ENCODE measurements at places on chromosomes 3 and 15. TPM values are rescaled to one million over a fixed set of nuclear protein-coding genes. Genes with fewer than 3 reads are reported as not detected.

The ACP3 gene
- total RNA-seq = 0.30 TPM

The GOLGA8S gene
- 0.07 TPM for total RNA-seq

The SIDT1 gene
- 0.44 TPM for total RNA-seq

The LMAN1L gene
- total RNA-seq = not detected

The SCAMP5 gene
- 6.3 TPM for total RNA-seq

The GUCA1C gene
- not detected for total RNA-seq

DNA sequence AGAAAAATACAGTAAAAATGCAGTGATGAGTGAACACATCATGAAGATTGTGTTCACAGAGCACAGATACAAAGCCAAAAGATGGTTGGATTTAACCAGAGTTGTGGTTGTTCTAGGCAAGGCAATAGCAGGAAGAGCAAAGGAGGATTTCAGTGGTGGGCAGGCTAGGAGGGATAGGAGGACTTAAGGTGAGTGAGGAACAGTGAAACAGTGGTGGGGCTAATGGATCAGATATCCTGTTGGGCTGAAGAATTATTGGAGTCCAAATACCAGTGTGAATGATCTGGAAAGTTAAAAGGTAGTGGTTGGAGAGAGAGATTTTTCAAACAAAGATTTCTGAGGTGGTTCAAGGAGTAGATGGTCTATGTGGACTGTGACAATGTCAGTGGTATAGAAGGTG lies 108.3 kb downstream of the B3GALNT1 start:
- H3K27ac ChIP-seq = no peak overlapping the region
- DNase-seq = no peak
- no peaks in the 10 kb centered on the region for H3K36me3 ChIP-seq
- H3K27me3 ChIP-seq = no peaks in the 10 kb centered on the region
- no peak overlapping the region for H3K4me3 ChIP-seq

DNA sequence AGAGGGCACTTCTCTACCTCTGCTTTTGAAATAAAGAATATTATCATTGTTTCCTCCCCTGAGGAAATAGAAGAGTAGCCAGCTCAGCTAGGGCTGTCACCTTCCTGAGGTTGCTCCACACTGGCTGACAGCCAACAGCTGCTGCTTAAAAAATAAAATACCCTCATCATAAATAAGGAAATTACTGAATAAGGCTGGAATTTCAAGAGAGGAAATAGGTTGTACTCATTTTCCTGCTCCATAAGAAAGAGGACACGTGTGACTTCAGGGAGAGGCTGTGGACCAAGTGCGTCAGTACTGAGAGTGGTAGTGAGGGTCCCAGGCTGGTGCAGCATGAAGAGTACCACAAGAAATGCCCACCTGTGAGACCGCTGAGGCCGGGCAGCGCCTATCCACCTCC lies 8.1 kb upstream of the C2CD4B start:
- no peaks in the 10 kb centered on the region for H3K4me1 ChIP-seq
- H3K27me3 ChIP-seq = no peaks in the 10 kb centered on the region
- H3K36me3 ChIP-seq = no peaks in the 10 kb centered on the region
- H3K27ac ChIP-seq = peak overlapping the region; percentile 79

GRCh38 chr3:154242766-154243165 lies 81.5 kb downstream of the DHX36 start:
- H3K27ac ChIP-seq = no peak overlapping the region
- H3K27me3 ChIP-seq = no peaks in the 10 kb centered on the region
- no peaks in the 10 kb centered on the region for H3K4me1 ChIP-seq
- no peaks in the 10 kb centered on the region for H3K36me3 ChIP-seq
- H3K4me3 ChIP-seq = no peak overlapping the region

GRCh38 chr15:59169251-59169708 lies 37.4 kb upstream of the LDHAL6B start:
- DNase-seq = no peak
- H3K27me3 ChIP-seq = no peaks in the 10 kb centered on the region
- no peaks in the 10 kb centered on the region for H3K4me1 ChIP-seq
- peak overlapping the region; percentile 47 for H3K27ac ChIP-seq
- H3K4me3 ChIP-seq = no peak overlapping the region
- H3K36me3 ChIP-seq = no peaks in the 10 kb centered on the region

DNA sequence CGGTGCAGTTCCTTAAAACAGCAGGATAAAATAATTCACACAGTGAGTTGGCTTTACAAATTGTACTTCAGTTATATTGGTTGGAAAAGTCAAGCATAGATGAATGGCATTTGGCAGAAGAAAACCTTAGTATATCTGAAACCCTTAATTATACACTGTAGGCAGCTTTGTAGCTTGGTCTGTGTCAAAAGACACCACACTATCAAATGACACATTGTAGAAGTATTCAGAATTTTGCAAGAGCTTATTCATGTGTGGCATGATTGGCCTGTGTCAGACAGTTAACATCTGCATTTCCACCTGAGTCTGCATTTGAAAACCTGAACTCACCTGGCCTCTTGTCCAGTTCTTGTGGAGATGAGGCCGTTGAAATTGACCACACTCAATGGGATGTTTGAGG lies 13.8 kb downstream of the TMEM266 start:
- H3K27ac ChIP-seq = peak overlapping the region; percentile 5
- no peak for DNase-seq
- H3K4me1 ChIP-seq = peaks cover 12% of the 10 kb centered on the region
- H3K27me3 ChIP-seq = no peaks in the 10 kb centered on the region
- no peaks in the 10 kb centered on the region for H3K36me3 ChIP-seq

- no peak for DNase-seq
- H3K27me3 ChIP-seq = no peaks in the 10 kb centered on the region
- no peaks in the 10 kb centered on the region for H3K36me3 ChIP-seq
- peaks cover 16% of the 10 kb centered on the region for H3K4me1 ChIP-seq
- H3K4me3 ChIP-seq = no peak overlapping the region
- no peak overlapping the region for H3K27ac ChIP-seq
Measured at GRCh38 chr3:11523572-11524101, 120.1 kb downstream of the VGLL4 start.

GRCh38 chr3:38542401-38543298 lies 46.5 kb downstream of the EXOG start:
- peak overlapping the region; percentile 85 for H3K27ac ChIP-seq
- peaks cover 25% of the 10 kb centered on the region for H3K4me1 ChIP-seq
- no peaks in the 10 kb centered on the region for H3K27me3 ChIP-seq

DNA sequence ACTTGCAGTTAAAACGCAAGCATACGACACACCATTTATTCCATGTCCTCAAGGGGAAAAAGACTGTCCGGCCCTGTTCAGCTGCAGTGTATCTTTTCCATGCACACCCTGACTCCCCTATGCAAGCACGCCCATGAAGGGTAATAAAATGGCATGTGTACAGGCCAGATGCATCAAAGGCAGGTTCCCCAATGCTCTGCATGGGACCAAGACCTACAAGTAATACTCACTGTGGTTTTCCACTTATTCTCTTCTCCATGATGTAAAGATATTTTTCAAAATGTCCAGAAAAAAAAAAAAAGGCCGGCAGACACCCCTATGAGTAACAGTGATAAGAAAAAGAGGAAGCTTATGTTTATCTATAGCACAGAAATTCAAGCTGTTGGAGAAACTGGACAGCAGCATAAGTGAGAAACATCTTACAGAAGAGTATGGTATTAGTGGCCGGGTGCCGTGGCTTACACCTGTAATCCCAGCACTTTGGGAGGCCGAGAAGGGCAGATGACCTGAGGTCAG lies 70.8 kb downstream of the MCF2L2 start:
- H3K4me1 ChIP-seq = no peaks in the 10 kb centered on the region
- H3K27ac ChIP-seq = no peak overlapping the region
- no peaks in the 10 kb centered on the region for H3K36me3 ChIP-seq
- no peak overlapping the region for H3K4me3 ChIP-seq
- H3K27me3 ChIP-seq = no peaks in the 10 kb centered on the region
- DNase-seq = no peak

GRCh38 chr15:35545316-35545823 lies 595 bp downstream of the DPH6 start:
- no peaks in the 10 kb centered on the region for H3K27me3 ChIP-seq
- no peaks in the 10 kb centered on the region for H3K36me3 ChIP-seq
- peak overlapping the region; percentile 96 for H3K27ac ChIP-seq
- H3K4me3 ChIP-seq = peak overlapping the region; percentile 77

GRCh38 chr3:152127058-152127457 lies 141.7 kb upstream of the MBNL1 start:
- H3K27me3 ChIP-seq = no peaks in the 10 kb centered on the region
- no peaks in the 10 kb centered on the region for H3K4me1 ChIP-seq
- no peak overlapping the region for H3K4me3 ChIP-seq
- H3K36me3 ChIP-seq = no peaks in the 10 kb centered on the region

DNA sequence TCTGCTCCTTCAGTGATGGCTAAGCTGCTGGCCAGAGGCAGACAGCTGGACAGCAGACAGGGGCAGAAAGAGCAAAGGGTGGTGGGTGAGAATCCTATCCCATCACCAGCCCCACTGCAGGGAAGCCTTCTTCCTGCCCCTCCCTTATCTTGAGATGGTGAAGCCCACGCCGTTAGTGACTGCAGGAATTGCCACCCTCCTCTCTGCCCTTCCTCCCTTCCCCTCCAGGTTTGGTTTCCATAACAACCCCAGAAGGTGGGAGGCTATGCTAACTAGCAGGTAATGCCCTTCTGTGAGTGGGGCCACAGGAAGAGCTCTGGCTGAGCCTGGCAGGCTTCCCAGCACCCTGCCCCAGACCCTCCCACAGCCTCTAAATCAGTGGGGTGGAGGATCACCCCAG lies 32.8 kb downstream of the SCN5A start:
- peak; percentile 0 for DNase-seq
- H3K4me1 ChIP-seq = no peaks in the 10 kb centered on the region
- H3K27me3 ChIP-seq = no peaks in the 10 kb centered on the region
- H3K36me3 ChIP-seq = no peaks in the 10 kb centered on the region
- H3K4me3 ChIP-seq = no peak overlapping the region

- no peaks in the 10 kb centered on the region for H3K36me3 ChIP-seq
- H3K4me1 ChIP-seq = no peaks in the 10 kb centered on the region
- no peak for DNase-seq
- no peak overlapping the region for H3K4me3 ChIP-seq
Measured at GRCh38 chr3:13235897-13236296, 162.7 kb upstream of the IQSEC1 start.

DNA sequence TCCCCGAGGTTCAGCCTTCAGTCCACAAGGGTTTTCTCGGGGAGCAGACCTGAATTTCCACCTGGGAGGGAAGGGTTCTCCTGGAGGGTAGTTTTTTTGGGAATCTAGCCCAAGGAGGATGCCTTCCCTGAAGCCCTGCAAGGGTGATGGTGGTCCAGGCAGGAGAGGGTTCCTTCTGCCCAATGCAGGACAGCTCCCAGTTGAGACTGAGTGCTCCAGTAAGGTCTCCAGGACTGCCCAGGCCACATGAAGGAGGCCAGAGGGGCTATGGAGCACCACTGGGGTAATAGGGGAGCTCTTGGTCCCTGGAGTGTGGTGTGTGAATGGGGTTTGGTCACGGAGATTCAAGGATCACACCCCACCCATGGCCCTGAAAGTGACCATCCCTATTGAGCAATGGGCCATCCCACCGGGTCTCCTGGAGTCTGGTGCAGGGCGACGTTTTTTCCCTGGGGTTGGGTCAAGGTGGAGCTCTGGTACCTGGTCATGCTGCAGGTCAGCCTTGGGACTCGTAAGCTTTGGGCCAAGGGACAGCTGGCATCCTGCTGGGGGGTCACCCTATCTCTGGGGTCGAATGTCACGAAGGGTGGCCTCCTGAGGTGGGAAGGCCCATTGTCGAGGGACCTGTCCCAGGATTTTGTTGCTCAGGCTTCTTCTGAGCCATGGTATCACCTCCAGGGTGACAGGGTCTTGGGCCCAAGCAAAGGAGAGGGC lies 196.5 kb downstream of the UBE3A start:
- no peaks in the 10 kb centered on the region for H3K27me3 ChIP-seq
- H3K27ac ChIP-seq = no peak overlapping the region
- no peaks in the 10 kb centered on the region for H3K4me1 ChIP-seq
- no peaks in the 10 kb centered on the region for H3K36me3 ChIP-seq

GRCh38 chr15:78047761-78048627 lies 29.5 kb downstream of the TBC1D2B start:
- DNase-seq = no peak
- no peak overlapping the region for H3K4me3 ChIP-seq
- H3K27me3 ChIP-seq = no peaks in the 10 kb centered on the region
- peak overlapping the region; percentile 46 for H3K27ac ChIP-seq
- H3K4me1 ChIP-seq = peaks cover 29% of the 10 kb centered on the region

DNA sequence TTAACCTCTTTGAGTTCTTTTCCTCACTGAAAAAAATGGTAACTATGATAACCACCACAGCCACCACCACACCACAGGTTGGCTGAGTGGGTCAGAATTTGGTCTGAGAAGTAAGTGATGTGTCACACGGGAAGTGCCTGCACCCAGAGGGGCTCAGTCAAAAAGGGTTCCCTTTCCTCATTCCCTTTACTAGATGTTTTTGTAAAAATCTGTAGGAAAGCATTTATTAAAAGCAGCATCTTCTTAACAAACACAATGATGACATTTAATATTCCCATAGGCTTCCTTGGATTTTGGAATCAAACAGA lies 23.2 kb downstream of the CFAP92 start:
- DNase-seq = no peak
- H3K4me1 ChIP-seq = peaks cover 17% of the 10 kb centered on the region
- H3K36me3 ChIP-seq = no peaks in the 10 kb centered on the region

DNA sequence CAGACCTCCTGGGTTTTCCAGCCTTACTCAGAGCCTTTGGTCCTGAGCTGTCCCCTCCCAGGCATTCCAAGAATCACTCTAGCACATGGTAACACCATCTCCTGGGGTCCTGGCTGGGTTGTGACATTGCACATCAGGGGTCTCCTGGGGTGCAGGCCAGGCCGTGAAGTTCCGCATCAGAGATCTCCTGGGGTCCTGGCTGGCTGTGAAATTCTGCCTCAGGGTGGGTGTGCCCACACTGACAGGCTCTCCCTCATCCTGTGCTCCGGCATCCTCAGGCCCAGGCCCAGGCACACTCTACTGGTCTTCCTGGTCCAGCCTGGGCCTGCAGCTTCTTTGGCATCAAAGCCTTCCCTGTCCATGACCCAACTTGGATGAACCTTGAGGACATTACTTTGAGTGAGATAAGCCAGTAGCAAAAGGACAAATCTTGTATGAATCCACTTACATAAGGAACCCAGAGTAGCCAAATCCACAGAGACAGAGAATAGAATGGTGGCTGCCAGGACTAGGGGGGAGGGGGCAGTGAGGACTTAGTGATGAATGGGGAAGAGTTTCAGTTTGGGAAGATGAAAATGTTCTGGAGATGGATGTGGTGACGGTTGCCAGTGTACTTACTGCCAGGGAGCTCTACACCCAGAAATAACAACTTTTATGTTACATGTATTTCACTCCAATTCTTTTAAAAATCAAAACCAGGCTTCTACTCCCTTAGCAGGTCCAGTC lies 49.1 kb upstream of the KLF13 start:
- H3K27ac ChIP-seq = no peak overlapping the region
- H3K4me3 ChIP-seq = no peak overlapping the region
- no peak for DNase-seq
- no peaks in the 10 kb centered on the region for H3K27me3 ChIP-seq
- no peaks in the 10 kb centered on the region for H3K36me3 ChIP-seq

- no peaks in the 10 kb centered on the region for H3K36me3 ChIP-seq
- no peak overlapping the region for H3K4me3 ChIP-seq
- H3K4me1 ChIP-seq = no peaks in the 10 kb centered on the region
- H3K27ac ChIP-seq = no peak overlapping the region
- DNase-seq = no peak
Measured at GRCh38 chr3:143208976-143209714, 89.6 kb downstream of the CHST2 start.

DNA sequence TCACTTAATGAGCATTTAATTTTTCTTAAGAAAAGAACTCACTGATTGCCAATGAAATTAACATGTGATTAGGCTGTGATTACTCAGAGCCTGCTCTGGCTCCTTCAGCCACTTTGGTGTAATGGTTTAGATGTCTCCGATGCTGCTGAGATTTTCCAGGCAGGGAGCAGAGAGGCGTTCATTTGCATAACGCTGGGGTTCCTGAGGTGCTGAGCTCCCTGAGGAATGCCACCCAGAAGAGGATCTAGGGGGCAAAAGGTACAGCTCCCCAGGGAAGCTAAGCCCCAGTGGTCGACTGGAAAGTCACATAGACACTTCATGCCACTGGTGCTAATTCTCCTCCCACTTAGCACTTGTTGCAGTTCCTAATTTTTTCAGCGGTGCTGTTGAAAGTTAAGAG lies 119.5 kb downstream of the USP13 start:
- H3K36me3 ChIP-seq = peaks cover 87% of the 10 kb centered on the region
- no peaks in the 10 kb centered on the region for H3K4me1 ChIP-seq
- no peak overlapping the region for H3K4me3 ChIP-seq
